ENCODE measurements at places on chromosomes 12 and 14.

GRCh38 chr14:71711619-71712018 is 220.6 kb upstream of the RGS6 start:
- no peak for DNase-seq

GRCh38 chr12:53929527-53929926 is 9.1 kb upstream of the HOXC13 start:
- no peak for DNase-seq

DNA sequence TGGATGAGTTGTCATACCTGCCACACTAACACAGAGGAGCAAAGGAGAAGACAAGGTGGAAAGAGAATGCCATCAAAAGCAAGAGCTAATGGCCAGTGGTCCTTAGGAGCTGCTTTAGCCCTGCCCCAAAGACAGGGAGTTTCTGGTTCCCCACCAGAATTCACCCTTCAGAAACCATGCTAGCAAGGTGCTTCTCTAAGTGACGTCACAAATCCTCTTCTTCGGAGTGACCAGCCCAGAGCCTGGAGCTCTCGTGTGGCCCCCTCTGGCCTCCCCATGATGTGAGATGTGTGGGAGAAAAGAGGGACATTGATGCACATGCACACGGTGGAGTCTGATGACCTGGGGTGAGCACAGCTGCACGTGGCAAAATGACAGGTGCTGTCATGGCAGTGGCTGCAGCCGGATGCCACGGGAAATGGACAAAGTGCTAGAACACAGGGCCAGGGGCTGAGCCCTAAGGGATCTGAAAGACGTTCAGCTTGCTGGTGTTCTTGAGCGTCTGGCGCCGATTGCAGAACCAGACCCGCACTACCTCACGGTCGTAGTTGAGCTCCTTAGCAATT is 16.9 kb upstream of the TFCP2 start:
- no peak for DNase-seq

- no peak for DNase-seq
These were observed 22.0 kb upstream of the DRAM1 start for GRCh38 chr12:101855364-101855884.

DNA sequence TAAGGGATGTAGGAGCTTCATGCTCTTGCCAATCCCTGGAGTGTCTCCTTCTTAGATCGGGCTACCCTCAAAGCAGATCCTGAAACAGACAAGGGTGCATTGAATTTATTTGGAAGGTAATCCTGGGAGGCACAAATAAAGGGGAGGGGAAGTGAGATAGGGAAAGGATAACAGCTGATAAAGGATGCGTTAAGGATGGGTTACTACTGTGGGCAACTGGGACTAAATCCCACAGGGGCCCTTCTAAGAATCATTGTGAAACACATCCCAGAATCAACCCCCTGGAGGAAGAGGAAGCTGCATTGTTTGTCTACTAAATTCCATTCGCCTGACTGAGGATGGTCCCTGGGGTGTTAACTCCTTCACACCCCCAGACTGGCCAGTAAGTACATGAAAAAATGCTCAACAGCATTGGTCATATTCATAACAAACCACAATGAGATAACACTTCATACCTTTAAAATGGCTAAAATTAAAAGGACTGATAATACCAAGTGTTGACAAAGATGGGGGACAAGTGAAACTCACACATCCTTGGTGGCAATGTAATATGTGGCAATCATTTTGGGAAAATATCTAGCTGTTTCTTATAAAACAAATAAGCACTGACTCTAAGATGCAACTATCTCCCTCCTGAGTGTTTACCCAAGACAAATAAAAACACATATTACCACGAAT is 37.0 kb upstream of the CMKLR1 start:
- no peak for DNase-seq

DNA sequence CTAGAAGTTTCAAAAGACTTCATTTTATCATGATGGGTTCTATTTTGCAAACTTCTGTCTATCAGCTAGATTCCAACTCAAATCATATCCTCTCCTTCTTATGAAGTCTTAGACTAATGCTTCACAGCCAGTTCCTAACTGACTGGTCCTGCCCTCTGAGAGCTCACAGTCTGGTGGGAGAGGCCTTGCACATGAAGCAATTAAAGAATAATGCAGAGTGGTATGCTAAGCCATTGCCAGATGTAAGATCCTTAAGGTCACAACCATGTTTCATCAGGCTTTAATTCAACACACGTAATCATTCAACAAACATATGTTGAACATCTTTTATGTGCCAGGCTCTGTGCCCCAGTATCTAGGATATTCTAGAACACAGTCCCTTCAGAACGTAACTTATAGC is 125.8 kb upstream of the TMPO start:
- no peak for DNase-seq

DNA sequence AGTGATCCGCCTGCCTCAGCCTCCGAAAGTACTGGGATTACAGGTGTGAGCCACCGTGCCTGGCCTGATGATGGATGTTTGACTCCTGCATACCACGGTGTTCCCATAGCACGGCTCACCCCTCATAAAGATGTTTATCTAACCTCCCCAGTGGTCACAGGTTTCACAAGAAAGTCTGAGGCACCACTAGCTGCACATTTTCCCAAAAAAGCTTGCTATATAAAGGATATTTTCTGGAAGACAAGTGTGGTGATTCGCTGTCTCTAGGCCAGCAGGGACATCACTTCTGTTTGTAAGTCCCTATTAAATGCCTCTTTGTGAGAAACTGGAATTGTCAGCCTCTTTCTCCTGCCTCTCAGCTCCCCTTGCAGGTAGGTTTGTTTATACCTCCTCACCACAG is 18.3 kb downstream of the PLEK2 start:
- DNase-seq: no peak

GRCh38 chr12:57091638-57092528 is 3.0 kb downstream of the NAB2 start:
- no peak for DNase-seq

DNA sequence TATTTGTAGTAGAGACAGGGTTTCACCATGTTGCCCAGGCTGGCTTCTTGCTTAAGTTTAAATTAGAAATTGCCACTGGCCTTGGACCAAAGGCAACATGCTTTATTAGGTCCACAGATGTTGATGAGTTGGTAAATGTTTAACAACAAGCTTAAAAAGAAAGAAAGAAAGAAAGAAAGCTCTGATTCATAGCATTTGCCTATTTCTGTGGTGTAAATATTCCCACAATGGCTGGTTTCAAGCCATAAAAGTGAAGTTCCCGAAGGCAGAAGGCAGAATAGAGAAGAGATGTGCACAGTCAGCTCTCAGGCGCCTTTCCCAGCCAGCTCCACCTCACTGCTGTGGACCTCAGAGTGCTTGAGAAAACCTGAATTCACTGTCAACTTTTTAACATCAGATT is 26.4 kb downstream of the KCNK13 start:
- DNase-seq: no peak
